Stimulated activated CD4-positive, alpha-beta T cell treated with anti-CD3 and anti-CD28 coated beads, Interleukin-1b, Interleukin-23, amount 100 ng/mL, for 48 hours (primary cell): ENCODE measurements at places on chromosomes 12 and 14.

- no peak for DNase-seq
Observed at GRCh38 chr14:94774344-94775090, 4.6 kb upstream of the GSC start.

DNA sequence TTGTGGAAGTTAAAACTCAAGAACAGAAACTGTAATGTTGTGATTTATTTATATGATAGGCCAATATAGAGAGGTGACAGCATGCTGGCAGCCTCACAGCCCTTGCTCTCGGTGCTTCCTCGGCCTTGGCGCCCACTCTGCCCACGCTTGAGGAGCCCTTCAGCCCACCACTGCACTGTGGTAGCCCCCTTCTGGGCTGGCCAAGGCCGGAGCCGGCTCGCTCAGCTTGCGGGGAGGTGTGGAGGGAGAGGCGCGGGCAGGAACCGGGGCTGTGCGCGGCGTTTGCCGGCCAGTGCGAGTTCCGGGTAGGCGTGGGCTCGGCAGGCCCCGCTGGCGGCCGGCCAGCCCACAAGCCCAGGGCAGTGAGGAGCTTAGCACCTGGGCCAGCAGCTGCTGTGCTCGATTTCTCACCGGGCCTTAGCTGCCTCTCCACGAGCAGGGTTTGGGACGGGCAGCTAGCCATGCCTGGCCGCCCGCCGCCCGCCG lies 65.8 kb upstream of the SLC8A3 start:
- no peak for DNase-seq

- no peak for DNase-seq
Observed at GRCh38 chr14:97315790-97316189, 518.6 kb downstream of the VRK1 start.

GRCh38 chr12:19741132-19741489 lies 301.8 kb downstream of the AEBP2 start:
- DNase-seq = no peak

DNA sequence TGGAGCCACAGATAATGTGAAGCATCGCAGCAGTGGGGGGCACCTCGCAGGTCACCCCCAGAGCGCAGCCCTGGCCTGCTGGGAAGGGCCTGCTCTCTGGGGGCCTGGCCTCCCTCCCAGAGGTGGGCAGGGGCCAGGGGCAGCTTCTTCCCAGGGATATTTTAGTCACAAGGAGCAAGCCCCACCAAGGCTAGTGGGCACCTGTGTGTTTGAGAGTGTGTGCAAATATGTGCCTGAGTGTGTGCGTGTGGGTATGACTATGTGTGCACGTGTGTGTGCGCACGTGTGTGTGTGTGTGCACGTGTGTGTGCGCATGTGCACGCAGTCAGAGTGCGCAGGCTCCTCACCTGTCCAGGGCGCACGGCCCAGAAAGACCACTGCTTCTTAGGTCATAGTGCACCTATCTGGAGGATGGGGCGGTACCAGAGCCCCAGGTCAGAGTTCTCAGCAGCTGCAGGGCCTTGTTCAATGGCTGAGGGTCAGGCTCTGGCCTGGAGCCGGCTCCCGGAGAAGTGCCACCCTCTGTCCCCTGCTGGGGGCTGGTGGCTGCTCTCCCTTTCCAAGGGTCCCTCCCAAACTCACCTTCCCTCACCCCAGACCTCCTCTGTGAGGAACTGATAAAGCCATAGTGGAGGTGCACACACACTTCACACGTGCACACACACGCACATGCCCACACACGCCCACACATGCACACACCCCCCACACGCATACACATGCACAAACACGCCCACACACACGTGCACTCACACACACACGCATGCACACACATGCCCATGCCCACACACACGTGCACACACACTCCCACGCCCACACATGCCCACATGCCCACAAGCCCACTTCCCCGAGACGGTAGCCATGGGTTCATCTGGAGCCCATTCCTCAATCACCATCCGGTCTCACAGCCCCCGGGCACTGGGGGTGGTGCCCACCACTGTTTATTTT lies 128.5 kb downstream of the KIF26A start:
- no peak for DNase-seq

- DNase-seq = no peak
Observed at GRCh38 chr12:86711731-86712130, 455.5 kb upstream of the MGAT4C start.

DNA sequence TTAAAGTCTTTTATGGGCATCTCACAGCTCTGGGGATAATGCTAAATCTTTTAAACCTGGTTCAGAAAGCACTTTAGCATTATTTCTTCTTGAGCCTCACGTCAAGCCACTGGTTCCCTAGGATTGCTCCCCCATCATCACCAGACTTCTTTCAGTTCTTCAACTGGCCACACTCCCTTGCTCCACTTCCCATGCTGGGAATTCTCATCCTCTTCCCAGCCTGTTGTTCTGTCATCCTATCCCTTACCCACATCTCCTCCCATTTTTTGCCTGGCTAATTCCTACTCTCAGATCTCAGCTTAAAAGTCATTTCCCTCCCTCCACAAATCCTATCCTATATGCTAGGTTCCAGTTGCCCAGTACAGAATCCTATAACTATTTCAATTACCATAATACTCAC lies 14.4 kb downstream of the FERMT2 start:
- DNase-seq = no peak

DNA sequence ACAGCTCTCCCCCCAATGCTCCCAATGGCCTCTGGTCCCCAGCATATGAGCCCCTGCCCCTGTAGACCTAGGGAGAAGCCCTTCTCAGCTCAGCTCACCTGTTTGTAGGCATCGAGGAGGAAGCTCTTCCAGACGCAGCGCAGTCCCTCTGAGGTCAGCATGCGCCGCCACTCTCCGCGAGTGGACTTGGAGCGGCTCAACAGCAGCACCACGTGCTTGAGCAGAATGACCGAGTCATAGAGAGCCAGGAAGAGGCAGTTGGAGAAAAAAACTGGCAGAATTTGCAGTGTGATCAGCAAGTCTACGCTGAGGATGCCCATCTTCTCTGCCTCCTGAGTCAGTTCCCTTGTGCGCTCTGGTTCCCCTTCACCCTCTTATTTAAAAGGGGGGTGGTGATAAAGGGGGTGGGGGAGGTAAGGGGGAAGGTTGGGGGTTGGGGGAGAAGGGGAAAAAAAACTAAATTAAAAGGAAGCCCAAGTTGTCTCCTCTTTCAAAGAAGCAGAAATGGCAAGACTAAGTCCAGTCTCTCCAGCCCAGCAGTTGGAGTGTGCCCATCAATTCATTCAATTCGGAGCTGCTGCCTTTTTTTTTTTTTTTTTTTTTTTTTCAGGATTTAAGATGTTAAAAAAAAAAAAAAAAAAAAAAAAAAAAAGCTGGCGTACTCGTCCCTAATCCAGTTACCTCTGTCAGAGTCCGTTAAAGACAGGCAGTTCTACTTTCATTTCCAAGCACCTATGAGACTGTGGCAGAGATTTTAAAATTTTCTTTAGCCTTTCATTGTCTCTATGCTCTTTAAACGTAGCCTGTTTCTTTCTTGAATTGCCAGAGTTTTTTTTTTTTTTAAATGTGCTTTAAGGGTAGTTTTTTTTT lies at the start of gene DIO2:
Gene DIO2 (minus strand): TSS at position 352 of the 870 bp plus-strand sequence. CDS start 32 bp downstream, at position 320.
- DNase-seq = no peak

DNA sequence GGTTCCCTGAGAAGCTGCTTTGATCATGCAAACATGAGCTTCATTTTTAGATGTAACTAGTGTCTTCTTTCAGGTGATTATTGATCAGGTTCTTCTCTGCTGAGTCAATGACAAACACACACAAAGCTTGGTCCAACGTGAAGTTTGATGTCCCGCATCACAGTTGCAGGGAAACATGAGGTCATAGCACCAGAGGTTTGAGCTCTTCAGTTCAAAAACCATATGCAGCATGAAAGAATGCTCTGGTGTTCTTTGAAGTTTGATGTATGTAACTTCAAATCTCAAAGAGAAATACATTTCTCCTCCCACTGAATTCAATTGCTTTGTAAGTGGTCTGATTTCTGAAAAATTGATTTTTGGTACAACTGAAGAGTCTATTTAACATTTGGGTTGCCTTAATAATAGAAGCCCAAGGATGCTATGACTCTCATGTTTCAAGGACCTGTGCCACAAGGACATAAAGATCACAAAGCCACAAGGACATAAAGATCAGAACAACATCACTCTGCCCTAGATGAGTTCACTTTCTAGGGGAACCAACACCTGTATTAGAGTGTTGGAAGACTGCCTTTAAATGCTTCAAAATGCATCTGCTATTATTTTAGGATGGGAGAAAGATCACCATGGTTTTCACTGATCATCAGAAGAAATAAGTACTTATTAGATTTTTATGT lies 31.1 kb upstream of the AMIGO2 start:
- peak; percentile 9 for DNase-seq

GRCh38 chr12:125856896-125857295 lies 791.7 kb downstream of the AACS start:
- no peak for DNase-seq

DNA sequence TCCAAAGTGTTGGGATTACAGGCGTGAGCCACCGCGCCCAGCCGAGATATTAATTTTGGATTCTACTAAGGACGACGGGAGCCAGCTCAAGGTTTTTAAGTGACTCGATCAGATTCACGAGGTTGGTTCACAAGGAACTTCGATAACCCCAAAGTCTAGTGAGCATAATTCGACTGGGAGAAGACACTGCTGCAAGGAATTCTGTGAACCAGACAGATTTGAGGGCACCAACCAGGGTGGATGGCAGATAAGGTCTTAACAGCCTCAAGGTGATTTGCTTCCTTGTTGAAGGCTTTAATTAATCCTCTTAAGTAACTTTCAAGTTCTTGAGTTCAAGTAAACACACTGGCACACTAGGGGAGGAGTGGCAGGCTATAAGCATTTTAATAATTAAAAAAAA lies 1.1 kb upstream of the KLHDC2 start:
- no peak for DNase-seq

DNA sequence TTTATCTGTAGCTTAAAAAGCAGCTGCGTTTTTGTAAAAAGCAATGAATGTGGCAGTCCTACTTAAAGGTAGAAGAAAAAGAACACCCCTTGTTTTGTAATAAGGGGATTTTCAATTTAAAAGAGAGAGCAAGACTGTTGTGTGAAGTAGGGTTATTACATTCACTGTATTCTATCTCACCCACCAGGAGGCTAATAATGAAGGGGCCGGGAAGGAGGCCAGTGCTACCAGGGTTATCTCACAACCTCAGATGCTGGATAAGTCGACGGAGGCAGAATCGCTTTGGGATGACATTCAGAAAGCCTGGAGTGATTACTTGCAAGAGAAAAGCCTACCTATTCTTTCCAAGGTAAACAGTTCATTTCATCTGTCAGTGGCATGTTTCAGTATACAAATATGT lies 97.7 kb downstream of the RMST start:
- DNase-seq = no peak

DNA sequence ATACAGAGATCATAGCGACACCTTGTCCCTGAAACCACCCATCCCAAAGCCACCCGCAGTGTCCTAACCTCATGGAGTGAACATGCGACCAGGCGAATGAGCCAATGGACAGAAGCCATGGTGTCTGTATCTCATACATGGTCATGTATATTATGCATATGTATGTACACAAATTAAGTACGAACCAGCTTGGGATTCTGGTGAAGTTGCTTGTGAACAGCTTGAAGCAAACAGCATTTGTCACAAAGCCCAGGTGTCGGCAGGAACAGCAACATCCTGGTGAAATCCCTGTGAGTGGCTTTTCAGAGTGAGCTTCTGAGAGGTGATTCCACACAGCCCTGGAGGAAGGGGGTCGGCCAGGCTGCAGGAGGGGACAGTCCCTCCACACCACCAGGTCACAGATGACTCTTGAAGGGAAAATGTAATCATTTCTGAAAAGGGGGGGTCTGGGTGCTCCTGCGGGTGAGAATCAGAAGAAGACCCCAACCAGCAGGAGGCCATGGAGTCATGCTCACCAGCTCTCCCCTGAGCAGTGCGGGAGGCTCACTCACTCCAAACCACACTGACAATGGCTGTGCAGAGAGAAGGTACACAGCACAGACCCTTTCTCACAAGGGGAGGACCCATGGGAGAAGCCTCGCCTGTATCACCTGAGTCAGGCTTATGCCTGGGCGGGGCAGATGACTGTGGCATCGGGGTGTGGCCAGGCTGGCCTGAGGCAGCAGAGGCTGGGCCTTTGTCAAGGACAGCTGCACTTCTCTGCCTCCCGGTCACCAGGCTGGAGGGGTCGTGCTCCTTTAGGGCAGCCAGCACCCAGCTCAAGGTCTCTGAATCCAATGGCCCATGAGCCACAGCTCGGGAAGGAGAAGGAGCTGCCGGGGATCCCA lies 14.3 kb downstream of the CHGA start:
- DNase-seq = no peak

DNA sequence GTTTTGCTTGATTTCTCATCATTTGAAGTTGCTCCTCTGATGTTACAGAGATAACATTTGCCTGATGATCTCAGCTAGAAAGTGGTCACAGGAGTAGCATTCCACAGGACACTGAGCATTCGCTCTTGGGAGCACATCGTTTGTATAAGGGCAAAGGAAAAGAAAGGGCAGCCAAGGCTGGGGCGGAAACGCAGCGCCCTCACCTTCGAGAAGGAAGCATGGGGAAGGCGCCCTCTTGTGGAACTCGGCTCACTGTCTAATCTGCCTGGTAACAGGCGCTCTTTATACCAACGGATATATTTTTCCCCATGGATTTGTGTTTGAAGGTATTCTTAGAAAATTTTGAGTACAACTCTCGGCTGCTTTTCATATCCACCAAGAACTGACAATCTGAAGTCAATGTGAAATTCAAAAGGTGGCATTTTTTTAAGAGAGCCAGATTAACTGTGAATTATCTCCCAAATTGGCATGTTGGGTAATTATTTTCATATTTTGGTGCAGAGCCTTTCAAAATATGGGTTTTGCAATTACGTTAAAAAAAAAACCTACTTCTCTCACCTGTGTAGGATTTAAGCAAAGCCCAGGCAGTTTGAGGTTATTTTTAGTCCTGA lies 172.7 kb downstream of the CAND1 start:
- DNase-seq = peak; percentile 68

GRCh38 chr12:94648578-94648977 lies 1.8 kb downstream of the TMCC3 start:
- DNase-seq = no peak

- no peak for DNase-seq
Observed at GRCh38 chr12:47797441-47797840, 22.3 kb downstream of the HDAC7 start.

DNA sequence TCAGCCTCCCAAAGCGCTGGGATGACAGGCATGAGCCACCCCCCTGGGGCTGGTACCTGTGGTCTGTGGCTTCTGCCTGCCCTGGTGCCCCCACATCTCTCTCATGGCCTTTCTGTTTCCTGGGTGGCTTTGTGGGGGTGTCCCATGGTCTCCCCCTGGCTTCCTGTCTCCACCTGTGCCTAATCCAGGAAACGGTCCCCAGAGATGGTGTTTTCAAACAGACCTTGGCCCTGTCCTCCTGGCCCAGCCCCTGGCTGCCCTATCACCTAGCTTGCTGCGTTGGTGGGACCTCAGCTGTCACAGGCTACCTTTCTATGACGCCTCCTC lies 18.1 kb downstream of the MEG3 start:
- no peak for DNase-seq

DNA sequence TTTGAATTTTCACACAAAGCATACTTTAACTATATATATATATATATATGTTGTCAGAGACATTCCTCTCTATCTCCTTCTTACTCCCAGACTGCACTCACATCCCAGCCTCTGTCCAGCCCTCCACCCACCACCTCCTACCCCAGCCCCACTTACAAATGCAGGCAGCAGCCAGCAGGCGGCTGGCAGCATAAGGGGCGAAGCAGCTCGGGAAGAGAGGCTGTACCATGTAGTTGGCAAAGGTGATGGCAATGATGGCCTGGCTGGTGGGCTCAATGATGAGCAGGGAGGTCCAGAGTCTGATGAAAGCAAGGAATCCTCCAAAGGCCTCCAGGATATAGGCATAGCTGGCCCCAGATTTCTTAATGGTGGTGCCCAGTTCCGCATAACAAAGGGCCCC lies 2.5 kb downstream of the SLC7A7 start:
- no peak for DNase-seq
